GM18507 (cell line): ENCODE measurements at places on chromosomes 4 and X.
A peak's percentile ranks its signal among the peaks of the same experiment; 100 is the strongest.

DNA sequence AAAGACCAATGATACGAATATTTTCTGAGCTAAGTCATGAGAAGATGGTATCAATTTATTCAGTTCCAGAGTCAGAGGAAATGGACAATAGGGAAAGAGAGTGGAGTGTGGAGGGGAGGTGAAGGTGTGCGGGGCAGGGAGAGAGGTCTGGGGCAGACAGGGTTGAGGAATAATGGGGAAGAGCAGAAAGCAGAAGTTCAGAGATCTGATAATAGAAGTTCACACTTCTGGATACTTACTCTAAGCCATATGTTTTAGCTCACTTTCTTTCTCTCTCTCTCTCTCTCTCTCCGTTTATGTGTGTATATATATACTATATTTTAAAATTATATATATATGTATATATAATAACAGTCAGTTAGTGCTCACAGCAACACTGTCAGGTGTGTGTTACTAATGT, 40.4 kb downstream of the FOXR2 start:
- no peak for DNase-seq

- DNase-seq = no peak
Measured at GRCh38 chrX:129318375-129318774, 204.9 kb downstream of the SMARCA1 start.

DNA sequence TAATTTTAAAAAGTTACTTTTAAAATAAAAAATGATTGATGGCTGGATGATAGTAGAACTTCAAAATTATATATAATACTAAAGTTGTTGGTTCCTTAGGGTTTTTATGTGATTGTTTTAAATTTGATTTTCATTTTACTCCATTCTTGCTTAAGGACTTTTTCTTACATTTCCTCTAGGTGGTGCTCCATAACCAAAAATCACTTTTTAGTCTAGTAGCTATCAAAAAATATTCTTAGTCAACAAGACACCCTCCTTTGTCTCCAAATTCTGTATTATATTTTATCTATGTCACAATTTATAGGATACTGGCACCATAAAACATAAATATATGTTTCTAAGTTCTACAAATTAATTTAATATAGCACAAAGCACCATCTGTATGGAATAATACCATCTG, 67.2 kb upstream of the BRWD3 start:
- DNase-seq = no peak

DNA sequence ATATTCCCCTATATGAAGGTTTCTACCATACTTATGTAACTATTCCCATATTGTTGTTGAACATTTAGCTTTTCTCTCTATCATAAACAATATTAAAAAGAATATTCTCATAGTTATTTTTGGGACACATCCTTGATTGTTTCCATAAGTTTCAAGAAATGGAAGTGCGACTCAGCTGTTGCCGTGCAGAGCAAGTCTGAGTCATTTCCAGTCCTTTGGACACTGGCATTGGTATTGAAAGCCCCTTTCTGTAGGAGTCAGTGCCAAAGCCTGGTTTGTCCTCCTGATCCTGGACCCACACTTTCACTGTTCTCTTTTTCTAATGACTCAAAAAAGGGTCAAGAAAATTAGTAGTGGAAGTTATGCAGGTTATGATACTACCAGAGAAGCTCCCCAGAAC, 108.3 kb upstream of the DIAPH2 start:
- DNase-seq = no peak

DNA sequence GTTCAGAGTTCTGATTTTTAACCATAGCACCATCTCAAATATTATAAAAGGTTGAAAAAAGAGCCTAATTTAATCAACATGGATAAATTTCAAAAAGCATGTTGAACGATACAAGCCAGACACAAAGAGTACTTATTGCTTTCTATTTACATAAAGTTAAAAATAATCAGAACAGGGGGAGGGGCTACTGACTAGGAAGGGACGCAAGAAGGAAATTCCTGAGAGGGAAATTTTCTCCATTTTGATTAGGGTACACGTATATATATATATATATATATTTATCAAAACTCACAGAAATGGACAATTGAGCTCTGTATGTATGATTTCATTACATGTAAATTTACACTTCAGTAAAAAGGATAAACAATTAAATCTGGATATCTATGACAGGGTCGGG, 482 bp upstream of the MBTPS2 start:
- DNase-seq = no peak

- DNase-seq = no peak
Measured at GRCh38 chrX:123961268-123962005, at the start of gene STAG2. TSS of gene STAG2 (plus strand) at chrX:123961706. CDS start at chrX:124022628, 60,922 bp downstream.

- DNase-seq = no peak
Measured at GRCh38 chrX:35040871-35041270, 98.3 kb downstream of the FAM47B start.

DNA sequence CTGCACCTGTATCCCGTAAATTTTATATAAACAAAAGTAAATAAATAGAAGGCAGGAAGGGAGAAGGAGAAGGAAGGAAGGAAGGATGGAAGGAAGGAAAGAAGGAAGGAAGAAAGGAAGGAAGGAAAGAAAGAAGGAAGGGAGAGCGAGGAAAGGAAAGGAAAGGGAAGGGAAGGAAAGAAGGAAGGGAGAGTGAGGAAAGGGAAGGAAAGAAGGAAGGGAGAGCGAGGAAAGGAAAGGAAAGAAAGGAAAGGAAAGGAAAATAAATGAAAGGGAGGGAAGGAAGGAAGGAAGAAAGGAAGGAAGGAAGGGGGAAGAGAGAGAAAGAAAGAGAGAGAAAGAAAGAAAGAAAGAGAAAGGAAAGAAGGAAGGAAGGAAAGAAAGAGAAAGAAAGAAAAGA, 43.0 kb upstream of the FRG1 start:
- DNase-seq = no peak

DNA sequence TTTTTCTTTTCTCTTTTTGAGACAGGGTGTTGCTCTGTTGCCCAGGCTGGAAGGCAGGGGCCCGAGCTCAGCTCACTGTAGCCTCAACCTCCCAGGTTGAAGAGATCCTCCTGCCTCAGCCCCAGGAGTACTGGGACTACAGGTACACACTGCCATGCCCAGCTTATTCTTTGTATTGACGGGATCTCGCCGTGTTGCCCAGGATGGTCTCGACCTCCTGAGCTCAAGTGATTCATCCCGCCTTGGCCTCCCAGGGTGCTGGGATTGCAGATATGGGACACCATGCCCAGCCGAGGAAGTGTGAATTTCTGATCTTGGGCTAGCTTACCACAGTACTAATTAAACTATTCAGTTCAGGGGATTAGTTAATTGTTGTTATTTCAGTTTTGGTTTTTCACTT, 28.6 kb upstream of the FAM193A start:
- DNase-seq = no peak

GRCh38 chrX:129823115-129823514, 20.6 kb downstream of the ZDHHC9 start:
- DNase-seq = peak; percentile 18

DNA sequence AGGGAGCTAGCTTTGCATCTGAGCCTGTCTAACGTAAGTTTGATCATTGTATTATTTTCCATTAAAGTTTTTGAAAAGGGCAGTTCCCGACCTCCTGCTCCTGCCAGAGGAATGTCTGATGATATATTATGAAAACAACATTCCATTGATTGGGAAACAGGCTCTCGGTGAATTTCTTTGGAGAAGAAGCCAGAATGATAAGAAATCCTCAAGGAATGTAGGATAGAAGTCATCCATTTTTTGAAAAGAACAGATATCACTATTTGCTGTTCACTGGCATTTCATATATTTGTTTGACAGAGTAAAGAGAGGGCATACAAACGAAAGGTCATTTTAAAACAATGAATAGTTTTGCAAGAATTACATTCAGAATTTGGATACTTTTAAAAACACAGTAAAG, 781.0 kb upstream of the HTR2C start:
- no peak for DNase-seq

DNA sequence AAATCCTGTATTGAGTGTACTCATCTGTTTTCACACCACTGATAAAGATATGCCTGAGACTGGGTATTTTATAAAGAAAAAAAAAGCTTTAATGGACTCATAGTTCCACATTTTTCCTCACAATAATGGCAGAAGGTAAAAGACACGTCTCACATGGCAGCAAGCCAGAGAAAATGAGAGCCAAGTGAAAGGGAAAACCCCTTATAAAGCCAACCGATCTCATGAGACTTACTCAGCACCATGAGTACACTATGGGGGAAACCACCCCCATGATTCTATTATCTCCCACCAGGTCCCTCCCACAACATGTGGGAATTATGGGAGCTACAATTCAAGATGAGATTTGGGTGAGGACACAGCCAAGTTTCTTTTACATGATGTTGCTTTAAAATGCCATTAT, 171.9 kb downstream of the GALNTL6 start:
- no peak for DNase-seq

DNA sequence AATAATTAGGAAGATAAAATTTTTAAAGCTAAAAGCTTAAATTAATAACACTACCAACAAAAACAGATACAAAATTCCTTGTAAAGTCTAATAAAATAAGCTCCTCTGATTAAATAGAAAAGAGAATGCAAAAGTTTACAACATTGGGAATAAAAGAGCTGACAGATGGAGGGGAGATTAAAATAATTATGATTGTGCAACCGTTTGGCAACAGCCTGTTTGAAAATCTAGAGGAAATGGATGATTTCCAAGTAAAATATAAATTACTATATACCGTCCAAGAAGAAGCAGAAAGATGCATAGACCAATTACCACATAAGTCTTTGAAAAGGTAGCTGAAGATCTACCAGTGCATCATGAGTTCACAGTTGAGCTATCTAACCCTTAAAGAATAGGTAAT, 46.4 kb upstream of the VBP1 start:
- no peak for DNase-seq

GRCh38 chr4:81722290-81722851, 250.7 kb upstream of the RASGEF1B start:
- DNase-seq = no peak

- DNase-seq = no peak
Measured at GRCh38 chrX:8418301-8418700, 46.3 kb upstream of the VCX3B start.

DNA sequence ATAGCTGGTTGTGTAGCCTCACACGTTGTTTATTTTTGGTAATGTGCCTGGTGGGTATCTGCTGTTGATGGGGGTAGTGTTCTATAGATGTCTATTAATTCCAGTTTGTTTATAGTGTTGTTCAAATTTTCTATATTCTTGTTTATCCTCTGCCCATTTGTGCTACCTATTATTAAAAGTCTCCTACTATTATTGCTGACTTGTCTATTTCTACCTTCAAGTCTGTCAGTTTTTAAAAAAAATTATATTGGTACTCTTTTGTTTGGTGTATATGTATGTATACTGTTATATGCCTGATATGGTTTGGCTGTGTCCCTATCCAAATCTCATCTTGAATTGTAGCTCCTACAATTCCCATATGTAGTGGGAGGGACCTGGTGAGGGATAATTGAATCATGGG, 578.6 kb downstream of the PCDH7 start:
- DNase-seq = no peak

GRCh38 chr4:158020176-158020575, 152.6 kb downstream of the GASK1B start:
- no peak for DNase-seq

DNA sequence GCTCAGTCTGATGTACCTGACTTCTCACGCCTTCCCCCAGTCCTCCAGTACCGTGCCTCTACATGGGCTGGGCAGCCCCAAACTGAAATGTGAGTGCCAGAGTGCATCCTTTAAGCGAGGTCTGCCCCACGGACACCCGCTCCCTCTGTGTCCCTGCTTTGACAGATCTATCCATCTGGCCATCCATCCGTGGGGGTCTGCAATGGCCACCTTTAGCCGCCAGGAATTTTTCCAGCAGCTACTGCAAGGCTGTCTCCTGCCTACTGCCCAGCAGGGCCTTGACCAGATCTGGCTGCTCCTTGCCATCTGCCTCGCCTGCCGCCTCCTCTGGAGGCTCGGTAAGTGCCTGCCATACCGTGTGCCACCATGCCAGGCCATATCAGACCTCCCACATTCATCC, 827 bp downstream of the PORCN start:
- no peak for DNase-seq

- DNase-seq = no peak
Measured at GRCh38 chr4:83552924-83553323, 17.0 kb downstream of the GPAT3 start.
